ENCODE measurements at places on chromosomes 4 and X. TPM values are rescaled to one million over a fixed set of nuclear protein-coding genes. Genes with fewer than 3 reads are reported as not detected.

The RTL3 gene
- not detected for total RNA-seq

The CLIC2 gene
- 15.5 TPM for total RNA-seq

The IL3RA gene
- 7.9 TPM for total RNA-seq

The LUZP4 gene
- not detected for total RNA-seq

The GC gene
- not detected for total RNA-seq

The APELA gene
- not detected for total RNA-seq

The AFP gene
- total RNA-seq, result not detected

The GAGE2A gene
- total RNA-seq, result not detected

The MGARP gene
- 2.2 TPM for total RNA-seq

The UGT2A1 gene
- not detected for total RNA-seq

The GAGE12J gene
- total RNA-seq, result not detected

The ZDHHC15 gene
- 3.4 TPM for total RNA-seq

The EFHC2 gene
- 3.2 TPM for total RNA-seq

The GLRB gene
- 2.9 TPM for total RNA-seq

The USP17L24 gene
- not detected for total RNA-seq

GRCh38 chrX:131854581-131854980 is 168.5 kb upstream of the STK26 start:
- H3K4me3 ChIP-seq, result no peak overlapping the region
- H3K36me3 ChIP-seq, result no peaks in the 10 kb centered on the region

DNA sequence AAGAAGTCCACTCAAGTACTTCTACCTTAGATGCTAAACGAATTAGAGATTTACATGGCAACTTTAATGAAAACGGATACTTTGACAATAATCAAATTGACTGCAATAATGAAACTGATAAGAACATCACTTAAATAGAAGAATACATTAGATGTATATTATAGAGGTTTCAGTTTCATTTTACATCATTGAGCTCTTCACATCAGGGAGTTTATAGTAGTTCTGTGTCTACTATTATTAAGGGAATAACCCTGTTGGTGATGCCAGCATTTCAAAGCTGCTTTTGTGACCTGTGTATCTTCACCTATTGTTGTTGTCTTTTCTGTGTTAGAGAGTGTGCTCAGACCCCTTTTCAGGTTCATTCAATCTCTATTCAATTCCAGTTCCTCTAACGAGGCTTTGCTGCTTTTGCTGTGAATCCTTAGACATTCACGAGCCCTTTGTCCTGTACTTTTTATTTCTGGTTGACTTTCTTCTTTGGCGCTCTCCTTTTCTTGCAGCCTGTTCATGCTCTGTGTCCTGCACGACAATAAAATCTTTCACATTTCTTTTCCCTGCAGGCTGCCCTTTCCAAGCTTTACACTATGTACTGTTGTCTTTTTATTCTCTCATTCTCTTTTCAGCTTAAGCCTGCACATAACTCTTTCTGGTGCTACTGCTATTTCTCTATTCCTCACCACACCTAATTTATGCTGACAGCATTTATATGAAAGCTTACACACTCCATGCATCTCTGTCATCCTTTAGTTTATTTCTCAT is 232.1 kb downstream of the CPE start:
- H3K27me3 ChIP-seq, result no peaks in the 10 kb centered on the region
- H3K27ac ChIP-seq, result no peak overlapping the region
- no peaks in the 10 kb centered on the region for H3K4me1 ChIP-seq
- no peak for DNase-seq
- no peak overlapping the region for H3K4me3 ChIP-seq

DNA sequence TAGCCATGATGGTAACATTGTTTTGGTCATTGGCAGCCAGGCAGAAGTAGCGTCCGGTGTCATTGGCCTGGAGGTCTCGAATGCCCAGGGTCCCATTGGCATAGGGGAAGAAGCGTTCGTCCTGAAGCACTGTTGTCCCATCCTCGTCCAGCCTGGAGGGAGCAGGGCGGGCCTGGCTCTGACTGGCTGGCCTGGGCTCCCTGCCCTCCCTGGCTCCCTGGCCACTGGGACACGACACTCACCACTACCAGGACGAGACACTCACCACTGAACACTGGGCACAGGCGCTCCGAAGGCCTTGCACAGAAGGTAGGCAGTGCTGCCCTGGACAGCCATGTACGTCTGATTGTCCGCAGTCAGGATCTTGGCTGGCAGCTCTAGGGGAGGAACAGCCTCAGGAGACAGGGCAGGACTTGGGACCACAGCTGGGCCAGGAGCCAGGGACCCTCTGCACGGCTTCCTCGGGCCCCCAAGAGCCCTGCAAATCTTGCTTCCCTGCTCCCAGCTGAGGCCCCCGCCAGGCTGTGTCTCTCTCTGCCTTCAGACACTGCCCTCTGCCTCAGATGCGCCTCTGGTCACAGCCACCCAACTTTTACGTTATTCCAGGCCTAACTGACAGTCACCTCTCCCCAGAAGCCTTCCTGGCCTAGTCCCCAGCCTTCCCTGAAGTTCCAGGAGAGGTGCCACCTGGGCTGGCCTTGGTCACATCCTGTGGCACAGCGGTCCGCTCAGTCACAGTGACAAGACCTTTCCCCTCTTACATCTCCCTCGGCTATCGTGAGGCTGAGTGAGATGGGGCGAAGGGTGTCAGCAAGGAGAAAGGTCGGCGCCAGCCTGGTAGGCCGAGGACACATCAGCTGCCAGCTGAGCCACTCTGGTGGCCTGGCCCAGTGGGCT is 17.1 kb downstream of the L1CAM start:
- no peaks in the 10 kb centered on the region for H3K36me3 ChIP-seq
- no peaks in the 10 kb centered on the region for H3K27me3 ChIP-seq
- no peak overlapping the region for H3K27ac ChIP-seq
- H3K4me1 ChIP-seq, result no peaks in the 10 kb centered on the region

GRCh38 chr4:160235285-160235684 is 1132.4 kb downstream of the RAPGEF2 start:
- H3K4me1 ChIP-seq, result no peaks in the 10 kb centered on the region
- DNase-seq, result no peak
- H3K27ac ChIP-seq, result no peak overlapping the region
- no peak overlapping the region for H3K4me3 ChIP-seq
- H3K27me3 ChIP-seq, result no peaks in the 10 kb centered on the region

DNA sequence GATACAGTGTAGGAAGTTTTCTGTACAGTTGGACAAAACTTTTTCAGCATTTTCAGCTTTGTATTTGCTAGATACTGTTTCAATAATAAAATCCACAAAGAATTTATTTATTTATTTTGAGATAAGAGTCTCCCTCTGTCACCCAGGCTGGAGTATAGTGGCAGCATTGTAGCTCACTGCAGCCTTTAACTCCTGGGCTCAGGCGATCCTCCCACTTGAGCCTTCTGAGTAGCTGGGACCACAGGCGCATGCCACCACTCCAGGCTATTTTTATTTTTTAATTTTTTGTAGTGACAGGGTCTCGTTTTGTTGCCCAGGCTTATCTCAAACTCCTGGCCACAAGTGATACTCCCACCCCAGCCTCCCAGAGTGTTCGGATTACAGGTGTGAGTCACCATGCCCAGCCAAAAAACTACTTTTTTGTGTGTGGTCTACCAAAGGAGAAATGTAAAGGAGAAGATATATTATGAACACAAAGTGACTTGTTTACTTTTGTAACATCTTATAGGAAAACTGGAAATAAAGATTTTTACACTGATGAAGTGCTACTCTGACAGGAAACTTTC is 13.0 kb upstream of the SOWAHD start:
- H3K27me3 ChIP-seq, result no peaks in the 10 kb centered on the region
- DNase-seq, result no peak
- no peaks in the 10 kb centered on the region for H3K36me3 ChIP-seq

DNA sequence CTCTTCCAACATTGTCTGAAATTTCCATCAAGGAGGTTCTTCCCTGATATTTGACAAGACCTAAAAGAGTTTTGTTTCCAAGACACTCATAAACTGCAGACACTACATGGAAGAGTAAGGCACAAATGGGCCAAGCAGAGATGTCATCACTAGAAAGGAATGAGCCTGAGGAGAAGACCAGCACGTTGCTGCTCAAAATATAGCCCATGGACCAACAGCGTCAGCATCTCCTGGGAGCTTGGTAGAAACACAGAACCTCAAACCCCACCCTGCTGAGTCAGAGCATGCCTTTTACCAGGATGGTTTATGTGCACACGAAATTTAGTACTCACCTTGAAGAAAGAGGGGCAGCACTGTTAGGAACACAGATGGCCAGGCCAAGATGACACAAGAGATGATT is 128.7 kb upstream of the MID1 start:
- no peak overlapping the region for H3K27ac ChIP-seq
- DNase-seq, result no peak
- no peak overlapping the region for H3K4me3 ChIP-seq
- H3K36me3 ChIP-seq, result no peaks in the 10 kb centered on the region

GRCh38 chr4:6582889-6583490 is 8.0 kb downstream of the MAN2B2 start:
- DNase-seq, result no peak
- H3K36me3 ChIP-seq, result no peaks in the 10 kb centered on the region
- no peak overlapping the region for H3K27ac ChIP-seq
- H3K4me3 ChIP-seq, result no peak overlapping the region
- H3K4me1 ChIP-seq, result no peaks in the 10 kb centered on the region

GRCh38 chr4:185305979-185306442 is 89.7 kb downstream of the LRP2BP start:
- H3K36me3 ChIP-seq, result no peaks in the 10 kb centered on the region
- no peaks in the 10 kb centered on the region for H3K27me3 ChIP-seq
- no peaks in the 10 kb centered on the region for H3K4me1 ChIP-seq
- no peak overlapping the region for H3K27ac ChIP-seq

DNA sequence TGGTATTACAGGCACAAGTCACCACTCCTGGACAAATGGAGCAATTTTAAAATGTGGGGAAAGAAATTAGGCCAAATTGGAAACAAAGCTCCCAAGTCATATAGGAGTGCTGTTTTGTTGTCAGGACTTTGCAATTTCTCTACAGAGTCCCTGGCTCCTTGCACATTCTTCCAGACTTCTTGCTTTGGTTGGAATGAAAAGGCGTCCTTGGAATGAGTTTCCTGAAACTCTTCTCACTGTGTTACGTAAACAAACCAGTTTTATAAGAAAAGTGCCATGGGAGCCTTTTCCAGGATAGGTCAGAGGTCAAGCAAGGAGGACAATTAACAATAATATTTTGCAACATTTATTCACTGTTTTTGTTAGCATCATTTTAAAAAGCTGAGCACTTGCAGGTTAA is 32.4 kb upstream of the KIT start:
- DNase-seq, result no peak
- H3K4me3 ChIP-seq, result no peak overlapping the region
- peaks cover 7% of the 10 kb centered on the region for H3K4me1 ChIP-seq
- no peaks in the 10 kb centered on the region for H3K36me3 ChIP-seq
- H3K27ac ChIP-seq, result no peak overlapping the region

GRCh38 chr4:36420111-36420679 is 138.8 kb downstream of the DTHD1 start:
- no peaks in the 10 kb centered on the region for H3K27me3 ChIP-seq
- H3K27ac ChIP-seq, result no peak overlapping the region
- no peaks in the 10 kb centered on the region for H3K4me1 ChIP-seq
- no peak overlapping the region for H3K4me3 ChIP-seq
- no peak for DNase-seq

- no peak for DNase-seq
- H3K4me1 ChIP-seq, result peaks cover 8% of the 10 kb centered on the region
- no peaks in the 10 kb centered on the region for H3K36me3 ChIP-seq
- no peak overlapping the region for H3K4me3 ChIP-seq
- peak overlapping the region; percentile 60 for H3K27ac ChIP-seq
- no peaks in the 10 kb centered on the region for H3K27me3 ChIP-seq
Observed at GRCh38 chr4:183765251-183765911, 106.3 kb downstream of the TRAPPC11 start.

- H3K36me3 ChIP-seq, result no peaks in the 10 kb centered on the region
- no peak overlapping the region for H3K4me3 ChIP-seq
- DNase-seq, result no peak
- H3K27me3 ChIP-seq, result no peaks in the 10 kb centered on the region
Observed at GRCh38 chr4:159481936-159482335, 379.1 kb downstream of the RAPGEF2 start.

- H3K4me3 ChIP-seq, result no peak overlapping the region
- H3K27ac ChIP-seq, result no peak overlapping the region
- no peaks in the 10 kb centered on the region for H3K36me3 ChIP-seq
- H3K27me3 ChIP-seq, result no peaks in the 10 kb centered on the region
Observed at GRCh38 chr4:11831739-11832138, 403.0 kb upstream of the HS3ST1 start.

DNA sequence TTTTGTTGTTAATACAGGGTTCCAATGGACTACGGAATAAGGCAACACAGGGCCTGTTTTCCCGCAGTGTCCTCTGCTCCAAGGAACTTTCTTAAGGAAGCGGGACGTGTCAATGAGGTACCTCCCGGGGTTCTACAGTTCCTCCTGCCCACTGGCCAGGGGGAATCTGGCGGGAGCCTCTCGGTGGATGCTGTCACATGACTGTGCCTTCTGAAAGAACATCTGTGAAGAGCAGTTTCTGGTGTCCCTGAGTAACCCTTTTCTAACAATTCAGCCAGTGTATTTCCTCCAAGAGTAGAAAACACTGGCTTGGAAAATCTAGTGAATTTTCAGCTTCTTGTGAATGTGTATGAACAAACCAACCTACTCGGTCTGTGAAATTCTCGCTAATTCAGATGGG is 32.7 kb downstream of the MFAP3L start:
- H3K36me3 ChIP-seq, result no peaks in the 10 kb centered on the region
- no peak overlapping the region for H3K4me3 ChIP-seq
- H3K4me1 ChIP-seq, result no peaks in the 10 kb centered on the region
- no peaks in the 10 kb centered on the region for H3K27me3 ChIP-seq

DNA sequence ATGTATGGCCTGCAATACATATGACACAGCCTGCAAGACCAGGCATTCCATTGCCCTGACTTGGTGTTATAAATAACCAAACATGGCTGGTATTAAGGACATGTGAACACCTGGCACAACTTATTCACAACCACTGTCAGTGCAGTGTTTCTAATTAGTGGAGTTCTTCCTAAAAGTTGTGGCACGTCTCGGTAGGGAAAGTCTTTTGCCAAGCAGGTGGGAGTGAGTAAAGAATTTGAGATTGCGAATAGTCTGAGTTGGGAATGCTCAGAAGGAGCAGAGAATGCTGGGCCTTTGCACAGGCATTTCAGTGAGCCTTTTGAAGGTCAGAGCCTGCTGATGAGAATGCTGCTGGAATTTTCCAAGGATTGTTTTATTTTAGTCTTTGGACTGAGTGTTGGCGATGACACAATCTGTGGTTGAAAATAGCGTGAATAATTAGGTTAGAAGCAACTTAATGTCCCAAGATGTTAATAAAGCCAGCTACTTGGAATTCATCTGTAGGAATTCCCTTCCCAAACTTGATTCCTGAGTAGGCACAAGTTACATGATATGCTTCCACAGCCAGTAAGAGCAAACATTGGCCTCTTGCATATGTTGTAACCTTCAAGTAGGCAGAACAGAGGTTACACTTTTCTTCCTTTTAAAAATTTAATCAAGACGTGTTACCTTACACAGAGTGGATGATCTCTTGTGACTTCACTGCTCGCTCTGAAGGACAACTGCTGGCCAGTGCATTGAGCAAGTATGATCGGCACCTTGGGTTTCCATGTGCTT is 83.6 kb upstream of the PGRMC2 start:
- no peak for DNase-seq
- no peaks in the 10 kb centered on the region for H3K4me1 ChIP-seq
- no peak overlapping the region for H3K4me3 ChIP-seq

All from vagina (tissue), 2 donors.